ENCODE measurements at places on chromosomes 3 and 15.

GRCh38 chr3:69087030-69087791 is 2.5 kb downstream of the ARL6IP5 start:
- DNase-seq, result no peak

- no peak for DNase-seq
Measured at GRCh38 chr3:182567700-182568099, 225.6 kb upstream of the ATP11B start.

DNA sequence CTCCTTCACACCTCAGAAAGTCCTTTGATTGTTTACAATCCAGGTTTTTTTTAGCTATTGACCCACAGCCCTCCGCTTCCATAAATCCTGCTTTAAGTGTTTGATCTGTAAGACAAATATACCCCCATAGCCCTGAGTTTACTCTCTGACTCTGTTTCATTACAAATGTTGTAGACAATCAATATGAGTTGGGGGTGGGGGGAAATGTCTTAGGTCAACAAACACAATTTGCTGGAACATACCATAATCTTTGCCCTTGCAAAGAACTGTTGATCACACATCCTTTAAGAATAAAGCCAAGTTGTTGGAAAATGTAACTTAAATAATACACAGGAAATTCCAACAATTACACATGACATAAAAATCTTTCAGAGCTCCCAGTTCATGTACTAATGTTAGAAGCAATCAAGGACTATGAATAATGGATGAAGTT is 301.8 kb upstream of the SEMA6D start:
- DNase-seq, result no peak

DNA sequence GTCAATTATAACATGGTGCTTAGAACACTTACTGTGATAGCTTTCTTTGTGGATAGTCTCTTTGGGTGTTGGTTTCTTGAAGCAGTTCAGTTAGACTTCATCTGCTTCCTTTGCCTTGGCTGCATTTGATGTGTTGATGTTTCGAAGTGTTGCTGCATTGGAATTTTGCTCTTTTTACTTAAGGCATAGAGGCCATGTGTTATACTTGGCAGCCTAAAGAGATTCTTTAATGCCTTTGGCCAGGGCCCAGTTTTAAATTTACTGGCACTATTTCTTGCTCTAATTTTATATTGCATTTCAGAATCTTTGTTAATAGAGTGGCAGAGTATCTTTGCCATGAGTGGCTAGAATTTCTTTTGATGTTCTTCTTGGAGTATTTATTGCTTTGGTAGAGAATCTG is 21.2 kb downstream of the NR1D2 start:
- no peak for DNase-seq

DNA sequence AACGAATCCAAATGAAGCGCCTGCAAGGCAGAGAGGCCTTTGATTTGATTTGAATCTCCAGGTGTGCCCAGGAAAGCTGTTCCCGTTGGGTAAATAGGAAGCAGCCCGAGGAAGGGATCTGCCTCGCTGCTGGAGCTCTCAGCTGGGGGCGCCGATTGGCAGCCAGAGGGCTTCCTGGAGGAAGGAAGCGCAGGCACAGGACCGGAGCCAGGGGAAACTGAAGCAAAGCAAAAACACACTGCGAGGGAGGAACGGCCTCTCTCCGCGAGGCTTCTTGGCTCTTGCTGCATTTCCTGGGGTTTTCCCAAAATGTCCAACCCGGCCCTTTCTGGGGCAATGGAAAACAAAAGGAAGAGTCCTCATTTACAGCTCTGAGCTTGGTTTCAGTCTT is 80.3 kb downstream of the TMEM266 start:
- no peak for DNase-seq

Measured in stimulated activated CD4-positive, alpha-beta T cell treated with anti-CD3 and anti-CD28 coated beads, Interleukin-15, amount 100 ng/mL, for 1 hour (primary cell).